ENCODE measurements at places on chromosomes 6 and 20.

GRCh38 chr6:116330511-116330910, 40.2 kb upstream of the DSE start:
- no peak for DNase-seq

DNA sequence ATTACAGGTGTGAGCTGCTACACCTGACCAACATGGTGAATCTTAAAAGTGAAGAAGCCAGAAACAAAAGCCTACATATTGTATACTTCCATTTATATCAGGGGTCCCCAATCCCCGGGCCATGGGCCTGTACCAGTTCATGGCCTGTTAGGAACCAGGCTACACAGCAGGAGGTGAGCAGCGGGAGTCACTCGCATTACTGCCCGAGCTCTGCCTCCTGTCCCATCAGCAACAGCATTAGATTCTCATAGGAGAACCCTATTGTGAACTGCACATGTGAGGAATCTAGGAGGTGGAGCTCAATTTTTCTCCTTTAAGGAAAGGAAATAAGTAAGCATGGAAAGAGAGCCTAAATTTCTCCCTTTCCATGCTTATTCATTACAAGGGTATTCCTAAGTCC, 21.7 kb downstream of the CSNK2A1 start:
- no peak for DNase-seq

DNA sequence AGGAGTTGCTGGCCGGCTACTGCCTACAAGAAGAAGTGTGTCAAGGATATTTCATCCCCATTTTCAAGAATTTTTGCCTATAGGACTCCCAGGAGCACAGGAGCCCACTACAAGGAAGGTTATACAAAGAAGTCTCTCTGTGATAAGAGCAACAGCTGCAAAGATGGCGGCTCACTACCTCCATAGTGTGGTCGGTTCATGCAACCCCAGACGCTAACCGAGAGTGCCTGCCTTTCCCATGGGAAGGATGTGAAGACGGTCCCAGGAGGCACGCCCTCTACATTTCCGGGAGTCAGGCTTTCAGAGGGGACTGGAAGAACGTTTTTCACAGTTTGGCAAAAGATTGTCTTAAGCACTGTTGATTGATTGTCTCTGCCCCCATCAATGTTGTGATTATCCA, 816.3 kb downstream of the QKI start:
- no peak for DNase-seq

- DNase-seq = no peak
Measured at GRCh38 chr6:54772610-54773009, 74.0 kb upstream of the FAM83B start.

DNA sequence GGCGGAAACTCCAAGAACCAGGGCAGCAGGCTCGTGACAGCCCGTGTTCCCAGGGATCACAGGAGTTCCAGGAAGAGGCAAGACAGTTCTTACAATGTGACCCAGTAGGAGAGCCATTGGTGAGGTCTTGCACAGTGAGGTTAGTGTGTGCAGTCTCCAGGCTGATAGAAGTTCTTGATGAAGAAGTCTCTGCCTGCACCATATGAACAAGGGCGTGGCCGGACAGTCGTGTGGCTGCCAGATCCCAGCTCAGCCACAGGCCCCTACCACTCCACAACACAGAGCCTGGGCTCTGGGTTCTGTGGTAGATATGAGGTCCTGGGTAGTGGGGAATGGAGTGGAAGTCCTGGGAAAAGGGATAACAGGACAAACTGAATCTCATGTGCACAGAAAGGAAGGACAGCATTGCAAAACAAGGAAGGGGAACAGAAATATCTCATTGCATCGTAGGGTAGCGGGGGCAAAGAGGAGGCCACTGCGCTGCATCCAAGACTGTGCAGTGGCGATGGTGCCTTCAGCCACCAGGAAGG, 65.2 kb downstream of the STX11 start:
- no peak for DNase-seq

- DNase-seq = no peak
Measured at GRCh38 chr6:142648036-142648451, 296.9 kb downstream of the HIVEP2 start.

DNA sequence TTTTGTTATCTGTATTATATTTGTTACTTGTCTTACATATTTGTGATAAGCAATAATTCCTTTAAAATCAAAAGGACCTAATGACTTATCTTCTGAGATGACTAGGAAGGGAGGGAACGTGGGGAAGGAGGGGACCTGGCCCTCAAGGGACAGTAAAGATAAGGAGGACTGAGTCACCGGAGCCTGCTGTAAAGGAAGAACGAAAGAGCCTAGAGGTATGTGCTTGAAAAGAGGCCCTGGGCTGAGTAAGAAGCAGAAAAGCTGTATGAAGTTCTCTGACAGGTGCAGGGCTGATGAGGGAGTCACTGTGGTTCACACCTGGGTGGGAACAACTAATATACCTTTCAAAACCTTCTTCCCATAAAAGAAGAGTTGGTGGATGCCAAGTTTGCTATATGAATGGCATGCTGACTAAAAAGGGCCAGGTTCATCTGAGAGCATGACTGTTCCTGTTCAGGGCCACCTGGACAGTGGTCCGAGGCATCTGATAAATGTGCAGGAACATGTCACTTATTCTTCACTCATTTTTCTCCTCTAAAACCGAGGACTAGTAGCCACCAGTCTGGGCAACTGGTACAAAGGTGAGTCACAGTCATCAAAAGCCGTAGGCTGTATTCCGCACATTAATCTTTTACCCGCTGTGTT, 111.3 kb downstream of the TNFAIP3 start:
- no peak for DNase-seq

DNA sequence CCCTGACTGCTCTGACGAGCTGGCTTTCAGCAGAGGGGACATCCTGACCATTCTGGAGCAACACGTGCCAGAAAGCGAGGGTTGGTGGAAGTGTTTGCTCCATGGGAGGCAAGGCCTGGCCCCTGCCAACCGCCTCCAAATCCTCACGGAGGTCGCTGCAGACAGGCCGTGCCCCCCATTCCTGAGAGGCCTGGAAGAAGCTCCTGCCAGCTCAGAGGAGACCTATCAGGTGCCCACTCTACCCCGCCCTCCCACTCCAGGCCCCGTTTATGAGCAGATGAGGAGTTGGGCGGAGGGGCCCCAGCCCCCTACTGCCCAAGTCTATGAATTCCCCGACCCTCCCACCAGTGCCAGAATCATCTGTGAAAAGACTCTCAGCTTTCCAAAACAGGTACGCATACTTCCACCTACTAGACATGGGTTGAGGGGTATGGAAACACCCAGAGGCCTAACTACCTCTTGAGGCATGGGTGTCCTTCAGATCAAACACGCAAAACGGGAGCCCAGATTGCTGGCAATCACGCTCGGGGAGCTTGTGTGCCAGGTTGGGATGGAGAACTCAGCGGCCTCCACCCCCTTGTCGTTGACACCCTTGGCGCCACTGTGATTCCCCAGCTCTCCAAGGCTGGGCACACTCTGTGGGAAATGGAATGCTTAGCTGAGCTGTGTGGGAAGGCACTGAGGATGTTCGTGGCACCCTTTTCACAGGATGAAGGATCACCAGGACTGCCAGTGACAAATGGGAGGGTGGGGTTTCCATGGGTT, 25.3 kb downstream of the CASS4 start:
- DNase-seq = no peak

DNA sequence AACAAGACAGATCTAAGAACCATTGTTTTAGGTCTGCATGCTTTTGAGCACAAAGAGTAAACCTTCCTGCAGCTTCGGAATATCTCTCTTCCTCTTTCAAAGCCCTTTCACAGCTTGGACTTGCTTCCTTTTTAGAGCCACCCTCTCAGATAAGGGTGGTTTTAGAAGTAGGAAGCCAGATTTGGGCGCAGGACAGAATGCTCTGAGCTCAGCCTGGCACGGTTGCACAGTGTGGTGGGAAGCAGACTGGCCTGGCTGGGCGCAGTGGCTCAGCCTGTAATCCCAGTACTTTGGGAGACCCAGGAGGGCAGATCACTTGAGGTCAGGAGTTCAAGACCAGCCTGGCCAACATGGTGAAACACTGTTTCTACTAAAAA, 35.6 kb upstream of the PNRC1 start:
- DNase-seq = peak; percentile 36

- peak; percentile 29 for DNase-seq
Measured at GRCh38 chr6:161242779-161243693, 30.8 kb downstream of the AGPAT4 start.

GRCh38 chr20:10177326-10177725, 41.3 kb upstream of the SNAP25 start:
- DNase-seq = no peak

DNA sequence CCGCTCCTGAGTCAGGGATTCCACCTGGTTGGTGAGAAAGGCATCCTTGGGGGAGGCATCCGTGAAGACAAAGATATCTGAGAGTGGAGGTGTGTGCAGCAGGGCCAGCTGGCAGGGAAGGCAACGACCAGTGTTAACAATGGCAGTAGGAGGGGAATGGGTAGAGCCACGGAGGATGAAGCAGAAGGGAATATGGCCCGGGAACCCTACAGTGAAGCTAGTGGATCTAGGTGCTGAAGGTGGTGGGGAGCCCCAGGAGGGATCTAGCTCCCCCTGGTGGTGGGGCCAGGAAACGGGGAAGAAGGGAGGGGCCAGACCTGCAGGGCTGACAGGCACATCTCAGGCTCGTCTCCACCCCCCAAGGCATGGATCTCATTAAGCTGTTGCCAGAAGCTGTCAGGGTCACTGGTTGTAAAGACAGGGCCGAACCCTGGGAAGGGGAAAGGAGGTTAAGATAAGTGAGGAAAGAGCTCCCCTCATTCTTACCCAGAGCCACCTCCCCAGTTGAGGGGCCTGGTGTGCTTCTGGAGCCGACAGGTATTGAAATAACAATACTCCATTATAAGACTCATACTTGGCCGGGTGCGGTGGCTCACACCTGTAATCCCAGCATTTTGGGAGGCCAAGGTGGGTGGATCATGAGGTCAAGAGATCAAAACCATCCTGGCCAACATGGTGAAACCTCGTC, 7.3 kb downstream of the VWA7 start:
- no peak for DNase-seq

- DNase-seq = peak; percentile 39
Measured at GRCh38 chr6:131001111-131001736, 61.8 kb downstream of the EPB41L2 start.

- no peak for DNase-seq
Measured at GRCh38 chr6:17482711-17483110, 89.3 kb downstream of the CAP2 start.

DNA sequence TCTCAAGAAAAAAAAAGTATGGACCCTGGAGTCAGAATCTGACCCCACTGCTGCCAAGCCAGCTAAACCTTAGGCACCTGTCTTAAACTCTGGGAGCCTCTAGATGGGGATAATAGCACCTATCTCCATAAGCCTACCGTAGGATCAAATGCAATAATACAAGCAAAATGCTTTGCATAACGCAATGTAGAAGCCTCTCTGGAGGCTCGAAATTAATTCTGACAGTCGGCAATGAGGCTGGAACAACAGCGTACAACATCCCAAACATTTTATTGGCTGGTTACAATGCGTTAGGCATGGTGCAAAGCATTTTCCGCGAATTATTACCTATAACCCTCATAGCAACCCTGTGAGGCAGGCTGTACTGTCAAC, 521 bp downstream of the CDK5RAP1 start:
- no peak for DNase-seq
